Suppressor macrophage (primary cell): ENCODE measurements at places on chromosomes 12 and 14.

DNA sequence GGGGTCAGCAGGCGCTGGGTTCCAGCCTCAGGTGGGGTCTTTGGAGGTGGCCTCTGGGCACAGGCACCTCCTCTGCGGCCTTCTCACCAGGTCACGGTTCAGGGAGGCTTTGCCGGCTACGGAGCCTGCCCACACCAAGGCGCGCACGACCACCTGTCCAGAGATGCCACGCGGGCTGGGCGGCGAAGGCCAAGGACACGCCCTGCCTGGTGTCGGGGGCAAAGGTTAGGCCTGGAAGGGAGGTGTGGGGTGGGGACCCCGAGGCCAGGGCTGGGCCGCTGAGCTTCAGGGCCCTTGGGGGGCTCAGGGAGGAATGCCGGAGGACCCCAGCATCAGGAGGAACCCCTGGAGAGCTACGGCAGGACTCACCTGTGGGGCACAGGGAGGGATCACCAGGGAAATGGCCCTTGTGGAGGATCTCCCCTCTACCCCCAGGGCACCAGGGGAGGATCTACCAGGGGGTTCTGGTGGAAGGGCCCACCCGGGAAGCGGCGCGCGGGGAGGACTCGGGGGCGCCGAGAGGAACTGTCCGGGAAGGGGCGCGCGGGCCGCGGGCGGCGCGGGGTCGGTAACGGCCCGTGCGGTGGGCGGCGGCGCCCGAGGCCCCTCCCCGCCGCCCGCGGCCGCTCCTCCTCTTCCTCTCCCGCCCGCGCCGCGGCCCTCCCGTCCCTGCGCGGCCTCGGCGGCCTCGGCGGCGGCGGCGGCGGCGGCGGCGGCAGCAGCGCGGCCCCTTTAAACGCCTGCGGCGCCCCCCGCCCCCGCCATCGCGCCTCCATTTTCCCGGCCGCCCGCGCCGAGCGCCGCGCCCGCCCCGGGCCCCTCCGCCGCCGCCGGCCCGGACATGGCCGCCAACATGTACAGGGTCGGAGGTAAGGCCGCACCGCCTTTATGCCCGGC is at the start of gene MTA1:
Gene MTA1 (plus strand): TSS at position 633 of the 897 bp plus-strand sequence. CDS start 209 bp downstream, at position 842.
- peak; percentile 61 for DNase-seq

GRCh38 chr12:58503731-58504130 is 416.6 kb downstream of the LRIG3 start:
- no peak for DNase-seq

- peak; percentile 4 for DNase-seq
Observed at GRCh38 chr12:12195081-12195480, 71.8 kb downstream of the LRP6 start.

GRCh38 chr14:68392393-68393141 is 400.3 kb downstream of the ZFP36L1 start:
- peak; percentile 97 for DNase-seq

- DNase-seq = peak; percentile 1
Observed at GRCh38 chr12:91685917-91686316, 459.7 kb downstream of the BTG1 start.

DNA sequence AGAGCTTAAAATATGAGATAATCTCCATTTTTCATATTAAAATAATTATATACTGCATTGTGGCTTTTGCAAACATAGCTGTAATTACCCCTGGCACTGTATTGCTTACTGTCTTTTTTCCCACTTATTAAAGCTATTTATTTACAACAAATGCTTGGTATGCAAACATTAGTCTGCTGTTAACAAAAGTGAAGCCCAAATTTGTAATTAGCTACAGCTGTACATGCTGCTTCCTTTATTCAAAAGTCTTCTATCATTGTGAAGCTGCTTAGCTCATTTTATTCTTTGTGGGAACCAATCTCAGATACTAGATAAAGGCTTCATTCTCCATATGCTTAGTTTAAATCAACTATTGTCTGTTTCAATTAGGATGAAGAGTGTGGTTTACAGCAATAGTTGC is 425.8 kb upstream of the FOXG1 start:
- no peak for DNase-seq

DNA sequence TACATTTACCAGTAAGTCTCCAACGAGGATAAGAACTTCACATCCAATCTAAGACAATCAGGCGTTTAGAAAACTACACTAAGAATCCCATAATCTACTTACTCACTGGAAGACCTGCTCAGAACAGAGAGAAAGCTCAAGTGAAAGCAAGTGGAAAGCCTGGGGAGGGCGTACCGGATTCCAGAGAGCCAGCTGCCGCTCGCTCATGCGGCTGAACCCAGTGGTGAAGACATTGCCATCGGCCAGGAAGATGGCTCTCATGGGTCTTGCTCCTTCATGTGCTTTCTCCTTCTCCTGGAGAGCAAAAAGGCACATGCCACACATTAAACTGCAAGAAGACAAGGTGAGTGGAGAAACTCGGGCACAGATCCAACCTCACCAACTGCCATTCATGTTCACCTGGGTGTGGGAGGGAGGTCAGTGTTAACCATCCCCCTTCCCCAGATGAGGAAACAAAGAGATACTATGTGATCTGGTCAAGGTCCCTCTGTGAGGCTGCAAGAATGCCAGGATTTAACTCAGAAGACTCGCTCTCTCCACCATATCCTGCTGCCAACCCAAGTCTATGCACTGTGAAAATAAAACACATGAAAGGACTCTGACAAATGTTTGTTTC is 23.5 kb upstream of the SELPLG start:
- DNase-seq = no peak

DNA sequence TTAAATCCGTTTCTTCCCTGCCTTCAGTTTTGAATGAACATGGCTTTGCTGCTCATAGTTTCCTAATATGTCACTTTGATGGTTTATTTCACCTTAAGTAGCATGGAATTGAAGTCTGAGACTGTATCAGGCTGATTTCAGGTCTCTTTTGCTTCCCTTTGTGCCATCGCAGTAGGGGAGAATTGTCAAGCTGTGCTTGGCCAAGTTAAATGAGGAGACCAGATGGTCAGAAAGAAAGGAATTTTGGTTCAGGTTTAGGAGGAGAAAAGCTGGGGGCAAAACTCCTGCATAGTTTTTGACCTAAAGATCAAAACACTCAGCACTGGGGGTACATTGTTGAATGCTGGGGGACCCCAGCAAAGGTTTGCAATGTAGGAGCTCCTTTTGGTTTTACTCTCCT is 398.4 kb downstream of the NUAK1 start:
- DNase-seq = no peak

- DNase-seq = no peak
Observed at GRCh38 chr12:112676507-112676906, 115.0 kb upstream of the RPH3A start.

DNA sequence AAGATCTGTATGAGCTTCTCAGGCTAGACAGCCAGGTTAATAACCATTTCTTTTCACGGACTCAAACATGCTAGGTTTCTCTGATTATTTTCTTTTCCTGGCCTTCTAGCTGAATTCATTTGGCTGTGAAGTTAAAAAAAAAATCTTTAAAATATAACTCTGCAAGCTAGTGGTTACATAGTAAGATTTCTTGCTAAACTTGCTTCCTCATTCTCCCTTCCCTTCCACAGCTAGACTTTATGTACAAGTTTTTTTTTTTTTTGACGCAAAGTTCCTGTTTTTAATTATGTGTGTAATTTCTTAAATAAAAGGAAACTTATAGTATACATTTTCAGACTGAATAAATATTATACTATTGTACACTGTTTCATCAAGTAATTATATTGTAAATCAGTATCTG is 145.4 kb downstream of the TMTC2 start:
- peak; percentile 27 for DNase-seq

DNA sequence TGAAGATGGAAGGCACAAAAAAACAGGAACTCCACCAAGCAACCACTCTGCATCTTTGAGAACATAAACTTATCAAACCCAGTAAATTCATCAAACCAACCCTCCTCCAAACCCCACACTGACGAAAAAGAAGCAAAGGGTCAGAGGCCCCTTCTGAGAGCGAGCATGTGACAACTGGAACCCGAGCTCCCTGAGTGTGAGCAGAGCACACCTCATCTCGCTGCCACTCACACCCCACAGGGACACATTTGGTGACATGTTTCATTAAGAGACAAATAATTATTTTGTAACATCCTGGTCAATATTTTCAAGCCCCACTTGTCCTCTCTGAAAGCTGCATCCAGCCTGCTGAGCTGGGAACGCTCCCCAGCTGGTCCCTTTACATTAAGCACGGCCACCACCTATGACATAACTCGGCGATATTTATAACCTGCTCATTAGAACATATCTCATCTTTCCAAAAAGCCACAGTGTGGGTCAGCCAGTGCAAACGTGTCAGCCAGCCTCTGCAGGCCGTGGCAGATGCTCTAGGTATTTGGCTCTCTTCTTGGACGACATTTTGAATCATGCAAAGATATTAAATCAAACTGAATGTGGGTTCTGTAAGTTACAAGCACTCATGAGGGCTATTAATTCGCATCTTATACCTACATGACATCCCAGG is 120.1 kb downstream of the TTC7B start:
- no peak for DNase-seq

DNA sequence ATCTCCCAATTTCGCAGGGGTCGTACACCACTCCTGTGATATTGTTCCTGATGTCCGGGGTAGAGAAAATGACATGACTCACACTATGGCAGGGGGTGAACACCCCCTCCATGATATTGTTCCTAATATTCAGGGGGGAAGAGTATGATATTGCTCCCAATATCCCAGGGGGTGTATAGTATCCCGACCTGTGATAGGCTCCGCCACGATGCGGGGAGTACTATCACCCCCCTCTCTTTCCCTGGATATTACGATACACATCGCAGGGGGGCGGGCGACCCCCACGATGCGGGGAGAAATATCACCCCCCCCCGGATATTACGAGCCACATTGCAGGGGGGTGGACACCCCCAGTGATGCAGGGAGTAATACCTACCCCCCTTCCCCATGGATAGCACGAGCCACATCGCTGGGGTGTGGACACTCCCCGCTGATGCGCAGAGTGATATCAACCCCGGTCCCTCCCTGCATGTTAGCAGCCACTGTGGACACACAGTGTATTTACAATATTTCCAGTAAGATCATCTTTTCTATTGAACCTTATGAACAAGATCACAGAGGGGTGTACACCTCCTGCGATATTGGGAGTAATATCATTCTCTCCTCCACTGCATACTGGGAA is 17.7 kb downstream of the SMIM41 start:
- no peak for DNase-seq

- DNase-seq = no peak
Observed at GRCh38 chr14:69701291-69701690, 65.7 kb upstream of the SRSF5 start.
